ENCODE measurements at places on chromosomes 3 and 15.

DNA sequence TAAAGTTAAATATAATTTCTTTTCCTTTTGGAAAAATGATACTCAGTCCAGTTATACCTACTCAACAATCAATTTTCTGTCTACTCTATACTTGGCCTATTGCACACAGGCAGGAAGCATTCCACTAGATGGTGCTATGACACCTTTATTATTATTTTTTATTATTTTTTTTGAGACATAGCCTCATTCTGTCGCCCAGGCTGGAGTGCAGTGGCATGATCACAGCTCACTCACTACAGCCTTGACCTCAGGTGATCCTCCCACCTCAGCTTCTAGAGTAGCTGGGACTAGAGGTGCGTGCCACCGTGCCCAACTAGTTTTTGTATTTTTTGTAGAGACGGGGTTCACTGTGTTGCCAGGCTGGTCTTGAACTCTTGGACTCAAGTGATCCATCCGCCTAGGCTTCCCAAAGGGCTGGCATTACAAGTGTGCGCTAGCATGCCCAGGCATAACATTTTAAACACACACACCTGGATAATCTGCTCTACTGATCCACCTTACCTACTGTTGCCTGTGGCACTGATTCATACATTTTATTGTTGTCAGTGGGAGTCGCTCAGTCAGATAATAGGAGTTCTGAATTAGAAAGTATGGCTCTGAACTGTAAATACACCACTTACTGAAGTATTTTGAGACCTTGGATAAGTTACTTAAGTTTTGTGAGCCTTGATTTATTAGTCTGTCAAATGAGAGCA is 56.2 kb downstream of the EIF3J start:
- DNase-seq, result no peak

DNA sequence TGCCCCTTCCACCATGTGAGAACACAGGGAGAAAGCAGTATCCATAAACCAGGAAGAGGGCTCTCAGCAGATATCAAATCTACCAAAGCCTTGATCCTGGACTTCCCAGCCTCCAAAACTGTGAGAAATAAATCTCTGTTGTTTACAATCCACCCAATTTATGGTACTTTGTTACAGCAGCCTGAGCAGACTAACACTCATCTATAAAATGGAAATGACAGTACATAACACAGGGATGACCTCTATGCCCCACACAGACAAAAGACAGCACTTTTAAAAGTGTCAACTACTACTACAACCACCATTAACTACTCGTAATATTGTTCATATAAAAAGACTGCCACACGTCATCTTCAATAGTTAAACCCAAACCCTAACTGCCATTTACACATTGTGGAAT is 5.7 kb downstream of the RYK start:
- DNase-seq, result no peak

- DNase-seq, result no peak
Measured at GRCh38 chr15:42846647-42847046, 73.9 kb downstream of the TTBK2 start.

GRCh38 chr3:124599147-124599765 is 131.0 kb upstream of the UMPS start:
- DNase-seq, result no peak

GRCh38 chr3:32137870-32138269 is 31.4 kb downstream of the GPD1L start:
- DNase-seq, result no peak

DNA sequence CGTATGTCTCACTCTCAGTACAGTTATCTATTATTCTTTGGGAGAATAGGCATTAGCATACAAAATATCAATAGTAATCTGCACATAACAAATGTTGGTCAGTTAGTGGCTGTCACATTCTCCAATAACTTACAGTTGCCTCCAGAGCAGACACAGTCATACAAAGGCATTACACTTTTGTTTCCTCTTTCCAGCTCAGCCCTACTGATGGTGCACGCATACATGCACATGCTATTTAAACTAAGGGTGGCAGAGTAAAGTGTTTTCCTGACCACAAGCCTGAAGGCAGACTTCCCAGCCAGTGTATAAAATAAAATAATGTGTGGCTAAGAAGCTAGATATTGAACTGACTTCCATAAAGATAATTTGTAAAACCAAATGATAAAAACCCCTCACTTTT is 47.6 kb downstream of the PHLDB2 start:
- DNase-seq, result no peak

GRCh38 chr15:89814112-89814742 is 425 bp downstream of the ANPEP start:
- DNase-seq, result no peak

GRCh38 chr15:88324741-88325065 is 68.2 kb upstream of the NTRK3 start:
- no peak for DNase-seq

GRCh38 chr15:50484781-50485180 is 60.6 kb downstream of the USP8 start:
- DNase-seq, result no peak

- DNase-seq, result no peak
Measured at GRCh38 chr15:93459396-93459795, 370.4 kb upstream of the RGMA start.

- DNase-seq, result no peak
Measured at GRCh38 chr3:90015688-90016356, 908.4 kb downstream of the EPHA3 start.

GRCh38 chr3:184405075-184406030 is 25.5 kb downstream of the CHRD start:
- no peak for DNase-seq

- DNase-seq, result no peak
Measured at GRCh38 chr3:110583373-110583935, 488.2 kb upstream of the NECTIN3 start.

GRCh38 chr15:99480016-99480810 is 85.6 kb upstream of the MEF2A start:
- DNase-seq, result no peak

GRCh38 chr3:106332884-106333283 is 464.1 kb upstream of the CBLB start:
- no peak for DNase-seq

- DNase-seq, result no peak
Measured at GRCh38 chr3:168824107-168824506, 728.4 kb upstream of the GOLIM4 start.

GRCh38 chr3:74489050-74489792 is 125.2 kb downstream of the CNTN3 start:
- no peak for DNase-seq

- no peak for DNase-seq
Measured at GRCh38 chr15:40072216-40072990, 33.4 kb upstream of the SRP14 start.

- no peak for DNase-seq
Measured at GRCh38 chr3:29313981-29314726, 33.3 kb downstream of the RBMS3 start.

GRCh38 chr3:107969994-107970819 is 120.6 kb downstream of the CD47 start:
- no peak for DNase-seq

DNA sequence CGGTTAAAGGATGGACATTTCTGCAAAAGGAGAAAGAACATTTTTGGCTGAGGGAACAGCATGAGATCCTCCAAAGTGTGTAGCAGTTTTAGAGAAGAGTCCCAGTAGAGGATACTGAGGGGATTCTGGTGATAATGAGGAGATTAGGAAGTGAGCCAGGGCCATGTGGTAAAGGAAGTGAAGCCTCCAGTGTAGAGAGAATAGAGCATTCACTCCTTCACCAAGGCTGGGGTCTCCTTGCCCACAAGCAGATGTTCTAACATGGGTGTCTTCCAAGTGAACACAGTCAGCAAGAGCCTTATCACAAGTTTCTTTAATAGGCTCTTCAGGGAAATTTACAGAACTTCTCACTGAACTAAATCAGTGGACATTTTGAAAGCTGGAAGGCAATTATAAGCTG is 173.7 kb downstream of the SSR3 start:
- DNase-seq, result no peak

DNA sequence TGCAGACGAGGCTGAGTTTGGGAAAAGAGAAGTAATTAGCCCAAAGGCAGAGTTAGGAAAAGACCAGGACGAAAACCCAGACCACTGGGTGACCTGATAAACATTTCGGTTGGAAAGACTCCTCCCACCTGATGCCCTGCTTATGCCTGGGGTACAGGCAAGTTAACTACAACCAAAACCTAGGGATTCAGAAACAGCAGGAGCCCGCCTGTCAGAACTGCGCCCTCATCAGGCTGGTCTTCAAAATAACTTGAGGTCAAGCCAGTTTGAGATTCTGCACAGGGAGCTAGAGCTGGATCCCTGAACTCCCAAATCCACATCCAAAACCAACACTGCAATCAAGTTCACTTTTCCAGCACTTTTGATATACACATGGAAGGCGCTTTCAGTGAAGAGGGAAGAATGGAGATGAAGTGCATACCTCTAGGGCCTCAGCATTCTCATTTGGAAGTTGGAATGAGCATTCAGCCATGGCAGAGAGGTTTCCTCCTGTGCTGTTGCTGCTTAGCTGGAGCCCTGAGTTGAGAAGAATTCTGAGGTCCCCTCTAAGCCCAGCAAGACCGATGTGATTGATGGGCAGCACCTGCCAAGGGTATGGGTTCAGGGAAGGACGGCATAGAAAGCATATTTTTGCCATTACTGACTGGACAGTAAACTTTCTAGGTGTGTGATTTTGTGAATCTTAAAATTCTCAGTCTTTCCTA is 11.6 kb downstream of the TSEN2 start:
- no peak for DNase-seq

- DNase-seq, result no peak
Measured at GRCh38 chr3:189952272-189952671, 168.4 kb downstream of the P3H2 start.

DNA sequence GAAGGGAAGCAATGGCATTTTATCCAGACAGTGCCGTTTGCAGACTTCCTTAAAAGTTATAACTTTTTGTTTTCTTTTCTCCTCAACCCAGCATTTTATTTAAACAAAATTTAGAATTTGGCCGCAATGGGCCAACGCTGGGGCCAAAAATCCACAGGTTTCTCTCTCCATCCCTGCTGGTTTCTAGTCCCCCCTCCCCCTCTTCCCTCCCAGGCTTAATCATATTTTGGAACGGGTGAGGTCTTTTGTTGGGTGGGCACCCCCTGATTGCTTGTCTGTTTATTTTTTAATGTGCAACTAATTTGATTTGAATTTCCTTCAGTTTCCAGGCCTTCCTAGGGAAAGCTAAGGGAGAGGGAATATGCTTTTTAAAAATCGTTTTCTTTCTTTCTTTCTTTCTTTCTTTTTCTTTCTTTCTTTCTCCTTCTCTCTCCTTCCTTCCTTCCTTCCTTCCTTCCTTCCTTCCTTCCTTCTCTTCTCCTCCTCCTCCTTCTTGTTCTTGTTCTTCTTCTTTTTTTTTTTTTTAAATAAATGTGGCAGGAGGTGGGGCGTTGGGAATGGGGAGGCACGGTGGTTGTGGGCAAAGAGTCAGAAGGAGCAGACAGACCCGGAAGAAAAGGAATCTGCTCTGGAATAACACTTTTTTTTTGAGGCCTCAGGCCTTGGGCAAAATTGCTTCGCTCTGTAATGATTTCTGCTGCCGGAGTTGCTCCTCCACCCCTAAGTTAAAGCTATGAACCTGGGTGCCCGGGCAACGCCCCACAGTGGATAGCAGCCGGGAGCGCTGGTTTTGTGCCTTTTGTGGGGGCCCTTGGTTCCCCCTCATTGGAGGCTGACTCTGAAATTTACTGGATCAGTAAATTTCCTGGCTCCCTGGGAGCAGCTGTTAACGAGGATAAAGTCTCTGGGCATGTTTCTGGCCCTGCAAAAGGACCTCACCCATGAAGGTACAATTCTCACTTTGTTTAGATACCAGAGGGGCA is 1.9 kb downstream of the FNDC3B start:
- no peak for DNase-seq
